HT-29 (cell line): ENCODE measurements at places on chromosomes 7 and 10.

GRCh38 chr7:22582863-22583622 is 83.1 kb upstream of the STEAP1B start:
- peak; percentile 52 for DNase-seq

- no peak for DNase-seq
Observed at GRCh38 chr10:34791947-34792346, 23.1 kb downstream of the PARD3 start.

DNA sequence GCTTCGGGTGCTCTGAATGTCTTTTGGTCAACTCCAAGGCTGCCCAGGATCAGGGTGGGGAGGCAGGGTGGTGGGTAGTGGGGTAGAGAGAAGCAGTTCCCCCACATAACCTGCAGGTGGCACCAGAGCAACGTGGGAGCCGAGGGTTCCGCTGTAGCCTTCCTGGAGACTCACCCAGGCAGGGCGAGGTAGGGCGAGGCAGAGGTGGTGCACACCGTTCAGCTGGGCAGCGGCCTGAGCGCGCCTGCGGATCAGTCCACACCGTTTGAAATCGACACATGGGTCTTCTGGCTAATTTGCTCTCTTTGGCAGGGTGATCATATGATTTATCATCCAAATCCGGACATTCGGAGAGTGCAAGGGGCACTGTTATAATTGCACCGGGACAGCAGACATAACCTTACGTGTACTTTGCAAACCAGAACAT is 41.4 kb upstream of the MAP3K8 start:
- peak; percentile 92 for DNase-seq

DNA sequence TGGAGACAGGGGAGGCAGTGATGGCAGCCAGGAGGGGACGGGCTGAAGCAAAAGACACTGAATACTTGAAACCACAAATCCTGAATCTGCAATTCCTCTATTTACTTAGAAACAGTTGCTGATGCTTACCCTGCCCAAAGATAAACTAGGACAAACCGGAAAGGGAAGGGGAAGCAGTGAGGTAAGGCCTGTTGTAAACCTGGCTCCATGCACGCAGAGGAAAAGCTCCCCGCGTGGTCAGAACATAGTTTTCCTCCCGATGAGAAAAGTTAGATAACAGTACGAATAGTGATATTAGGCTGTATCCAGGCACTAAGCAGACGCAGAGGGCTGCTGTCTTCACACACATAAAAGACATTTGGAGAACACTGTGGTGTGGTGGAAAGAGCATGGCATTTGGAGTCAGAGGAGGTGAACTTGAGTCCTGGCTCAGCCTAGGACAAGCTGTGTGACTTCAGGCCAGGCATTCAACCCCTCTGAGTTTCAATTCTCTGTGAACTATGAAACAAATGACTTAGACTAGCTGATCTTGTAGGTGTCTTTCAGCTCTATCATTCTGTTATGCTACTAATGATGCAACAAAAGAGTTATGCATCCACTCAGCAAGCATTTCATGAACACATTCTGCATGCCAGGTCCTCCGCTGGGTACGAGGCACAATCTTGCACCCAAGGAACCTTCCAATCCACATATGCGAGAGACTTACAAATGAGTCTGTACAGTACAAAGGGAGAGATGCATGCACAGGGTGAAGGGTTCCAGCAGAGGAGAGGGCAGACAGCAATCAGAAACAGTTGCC is 80.9 kb downstream of the SORBS1 start:
- no peak for DNase-seq
